ENCODE measurements at places on chromosomes 7 and 10.

DNA sequence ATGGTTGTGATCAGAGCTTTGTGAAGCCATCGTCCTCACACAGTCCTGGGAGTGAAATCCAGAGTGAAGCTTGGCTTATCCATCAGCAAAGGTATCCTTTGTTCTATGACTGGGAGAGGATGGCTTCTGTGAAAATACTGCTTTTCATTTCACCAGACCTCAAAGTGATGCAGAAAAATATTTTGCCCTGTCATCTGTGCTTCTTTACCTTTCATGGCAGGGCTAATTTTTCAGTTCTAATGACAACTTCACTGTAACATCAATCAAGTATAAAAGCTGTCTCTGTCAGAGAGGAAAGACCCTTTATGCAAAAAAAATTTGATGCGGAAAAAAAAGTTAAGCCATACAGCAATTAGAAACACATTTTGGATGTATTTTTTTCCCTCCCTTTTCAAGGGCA, 468.1 kb upstream of the ADARB2 start:
- DNase-seq, result no peak

- no peak for DNase-seq
These were observed 31.4 kb downstream of the LRMDA start for GRCh38 chr10:75462865-75463264.

DNA sequence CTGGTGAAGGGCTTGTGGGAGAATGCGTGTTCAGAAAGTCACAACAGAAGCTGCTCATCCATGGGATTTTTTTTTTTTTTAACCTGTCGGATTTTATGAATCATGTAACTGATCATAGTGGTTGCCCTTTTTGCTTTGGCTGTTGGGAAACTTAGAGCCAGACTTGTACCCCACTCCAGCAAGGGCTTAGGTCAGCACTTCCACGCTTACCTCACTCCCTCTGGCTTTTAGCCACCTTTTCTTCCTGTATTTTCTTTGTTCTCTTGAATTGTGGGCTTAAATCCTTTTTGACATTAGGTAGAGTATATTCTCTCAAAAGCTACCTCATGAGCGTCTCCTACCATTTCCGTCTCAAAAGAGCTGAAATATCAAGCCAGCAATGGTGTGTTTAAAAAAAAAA, 113.6 kb upstream of the BTBD16 start:
- no peak for DNase-seq

- DNase-seq, result no peak
These were observed 282.4 kb downstream of the HPSE2 start for GRCh38 chr10:98953251-98953650.

GRCh38 chr7:48759431-48760080, 164.8 kb upstream of the CDC14C start:
- DNase-seq, result no peak

DNA sequence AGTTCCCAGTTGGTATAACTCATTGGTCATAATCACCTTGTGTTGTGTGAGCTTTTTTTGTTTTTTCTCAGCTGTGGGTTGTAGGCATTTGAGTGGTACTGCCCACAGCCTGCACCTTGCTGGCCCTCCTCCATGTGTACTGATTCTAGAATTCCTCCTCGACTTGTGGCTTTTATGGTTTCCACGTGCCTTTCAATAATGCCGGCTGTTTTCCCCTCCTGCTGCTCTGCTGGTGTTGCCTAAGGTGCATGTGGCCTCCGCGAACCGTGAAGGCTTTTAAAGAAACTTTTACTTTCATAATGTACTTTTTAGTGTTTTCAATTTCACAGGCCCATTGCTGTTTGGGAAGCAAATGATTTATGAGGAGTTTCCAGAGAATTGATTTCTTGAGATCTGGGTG, 518.0 kb downstream of the REEP3 start:
- DNase-seq, result no peak

DNA sequence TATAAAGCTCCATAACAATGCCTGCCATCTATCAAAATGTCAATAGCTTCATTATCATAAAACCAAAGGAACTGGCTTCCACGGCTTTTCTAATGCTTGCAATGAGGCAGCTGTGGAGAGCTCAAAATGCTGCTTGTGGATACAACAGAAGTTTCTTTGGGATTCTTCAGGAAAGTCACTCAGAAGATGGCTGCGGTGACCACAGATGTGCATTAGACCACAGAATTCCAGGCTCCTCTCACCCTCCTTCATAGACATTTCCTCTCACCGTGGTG, 77.2 kb downstream of the CDCA7L start:
- DNase-seq, result no peak

GRCh38 chr7:34083440-34083839, 178.1 kb downstream of the BMPER start:
- DNase-seq, result no peak

DNA sequence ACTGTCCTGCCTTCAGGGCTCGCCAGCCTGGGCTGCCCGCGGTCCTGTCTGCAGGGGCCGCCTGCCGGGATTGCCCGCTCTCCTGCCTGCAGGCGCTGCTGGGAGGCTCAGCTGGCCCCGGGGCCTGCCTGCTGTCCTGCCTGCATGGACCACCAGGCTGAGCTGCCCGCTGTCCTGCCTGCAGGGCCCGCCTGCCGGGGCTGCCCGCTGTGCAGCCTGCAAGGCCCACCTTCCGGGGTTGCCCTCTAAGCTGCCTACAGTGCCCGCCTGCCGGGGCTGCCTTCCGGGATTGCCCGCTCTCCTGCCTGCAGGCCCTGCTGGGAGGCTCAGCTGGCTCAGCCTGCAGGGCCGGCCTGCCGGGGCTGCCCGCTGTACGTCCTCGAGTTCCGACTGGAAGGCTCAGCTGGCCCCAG, 164.4 kb downstream of the GLRX3 start:
- DNase-seq, result no peak

DNA sequence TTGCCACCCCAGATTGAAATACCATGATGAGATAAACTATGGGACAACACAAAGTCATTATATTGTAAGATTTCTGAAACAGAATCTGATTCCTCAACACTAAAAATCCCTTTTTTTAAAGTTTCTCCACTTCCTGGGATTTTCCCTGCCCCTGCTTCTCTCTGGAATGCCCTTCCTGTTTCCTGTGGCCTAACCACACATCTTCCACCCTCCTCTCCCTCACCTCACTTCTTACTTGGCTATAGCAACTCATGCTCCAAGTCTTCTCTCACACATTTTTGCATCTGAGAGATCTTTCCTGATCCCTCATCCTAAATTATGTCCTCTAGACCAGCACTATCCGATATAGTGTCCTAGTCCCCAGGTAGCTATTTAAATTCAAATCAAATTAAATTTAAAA, 4.1 kb upstream of the RELN start:
- DNase-seq, result no peak

- no peak for DNase-seq
These were observed 3.3 kb downstream of the LBX1 start for GRCh38 chr10:101225846-101226421.

- no peak for DNase-seq
These were observed 644 bp downstream of the UMAD1 start for GRCh38 chr7:7641129-7641663.

GRCh38 chr7:81525841-81526240, 244.0 kb downstream of the HGF start:
- DNase-seq, result no peak

DNA sequence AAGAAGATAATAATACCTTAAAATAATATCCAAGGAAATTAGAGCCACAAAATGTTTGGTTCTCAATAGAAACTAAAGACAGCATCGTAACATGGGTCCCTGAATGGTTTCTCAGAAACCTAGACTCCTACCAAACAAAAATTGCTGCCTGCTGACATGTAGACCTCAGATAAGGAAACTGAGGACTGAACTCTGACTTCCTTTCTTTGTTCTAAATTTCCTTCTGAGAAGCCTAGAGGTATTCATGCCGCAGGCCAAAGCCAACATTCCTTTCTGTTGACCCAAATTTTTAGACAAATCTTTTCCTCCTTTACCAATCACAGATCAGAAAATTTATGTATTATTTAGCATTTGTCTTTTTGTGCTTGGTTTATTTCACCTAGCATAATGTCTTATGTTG, 816.7 kb upstream of the PHF14 start:
- no peak for DNase-seq

DNA sequence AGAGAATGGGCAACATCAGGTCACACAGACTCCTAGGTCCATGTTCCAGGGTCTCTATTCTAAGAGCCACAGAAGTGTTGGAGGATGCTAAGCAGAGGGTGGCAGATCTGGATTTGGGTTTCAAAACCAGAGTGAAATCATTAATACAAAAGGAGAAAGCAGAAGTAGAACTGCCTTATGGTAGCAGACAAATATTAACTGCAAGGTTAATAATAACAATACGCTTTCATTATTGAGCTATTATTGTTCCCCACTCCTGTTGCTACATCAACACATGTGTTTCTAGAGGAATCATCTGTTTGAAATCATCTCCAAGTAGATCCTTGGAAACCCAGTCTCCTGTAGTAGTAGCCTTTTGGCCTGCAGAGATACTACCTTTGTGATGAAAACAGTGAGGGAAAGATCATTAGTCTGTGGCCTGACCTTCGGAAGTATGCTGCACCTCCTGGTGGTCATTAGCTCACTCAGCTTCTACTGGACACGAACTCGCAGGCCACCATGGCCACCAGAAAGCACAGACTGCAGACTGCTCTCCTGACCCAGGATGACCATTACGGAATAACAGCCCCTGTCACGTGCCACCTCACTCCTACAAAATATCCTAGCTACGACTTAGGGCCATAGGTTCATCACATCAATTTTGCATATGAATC, 84.6 kb downstream of the XPNPEP1 start:
- no peak for DNase-seq

DNA sequence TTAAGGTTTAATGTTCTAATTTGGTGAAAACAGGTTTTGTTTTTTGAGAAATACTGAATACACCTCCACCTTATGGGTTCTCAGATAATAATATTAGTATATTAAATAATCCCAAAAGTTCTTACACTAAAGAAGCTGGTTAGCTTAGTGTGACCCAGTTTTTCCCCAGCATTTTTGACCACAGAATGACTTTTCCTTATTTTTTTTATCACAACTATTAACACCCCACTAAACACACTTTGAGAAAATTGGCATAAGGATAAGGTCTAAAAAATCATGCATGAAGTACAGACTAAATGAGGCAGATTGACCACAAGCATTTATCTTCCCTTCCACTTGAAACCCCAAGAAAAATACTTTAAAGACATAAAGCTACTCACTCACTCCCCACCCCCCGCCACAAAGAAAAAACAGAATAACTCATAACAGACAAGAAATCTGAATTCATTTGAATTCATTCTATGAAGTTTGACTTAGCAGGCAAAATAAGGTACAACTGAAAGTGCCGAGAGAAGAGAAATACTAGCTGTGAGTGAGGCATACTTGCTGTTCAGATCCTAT, 49.7 kb upstream of the WNT16 start:
- DNase-seq, result no peak

DNA sequence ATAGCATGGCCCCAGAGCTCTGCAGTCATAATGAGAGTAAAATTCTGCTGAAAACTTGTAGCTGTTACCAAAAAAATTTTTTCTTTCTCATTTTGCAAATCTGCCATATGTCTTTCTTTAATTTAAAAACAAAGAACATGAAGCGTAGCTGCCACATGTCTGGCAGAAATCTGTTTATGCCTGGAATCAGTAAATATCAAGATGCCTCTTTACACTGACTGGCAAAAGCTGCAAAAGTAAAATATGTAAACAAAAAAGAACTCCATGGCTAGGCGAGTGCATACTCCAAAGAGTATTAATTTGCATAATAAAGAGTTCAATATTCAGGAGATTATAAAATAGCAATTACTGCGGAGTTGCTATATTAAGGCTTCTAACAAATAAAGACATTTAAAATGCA, 130.9 kb upstream of the SP8 start:
- DNase-seq, result no peak

- DNase-seq, result no peak
These were observed 176.4 kb upstream of the ANK3 start for GRCh38 chr10:60566096-60566495.

DNA sequence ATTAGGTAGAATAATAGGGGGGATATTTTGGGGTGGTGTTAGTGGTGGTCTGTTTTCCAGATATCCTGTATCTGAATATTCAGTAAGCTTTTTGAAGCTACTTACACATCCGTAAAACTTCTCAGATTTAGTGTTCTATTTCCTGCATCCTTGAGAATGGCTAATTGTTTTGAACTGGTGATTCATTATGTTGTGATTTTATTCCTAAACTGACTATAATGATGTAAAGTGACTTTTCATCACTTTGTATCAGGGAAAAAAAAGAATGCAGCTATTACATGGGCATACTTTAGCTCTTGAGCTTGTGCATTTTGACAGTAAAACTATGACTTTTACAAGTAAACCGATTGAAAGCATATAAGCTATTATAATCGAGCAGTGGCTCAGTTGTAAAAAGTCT, 18.2 kb downstream of the WAC start:
- no peak for DNase-seq

DNA sequence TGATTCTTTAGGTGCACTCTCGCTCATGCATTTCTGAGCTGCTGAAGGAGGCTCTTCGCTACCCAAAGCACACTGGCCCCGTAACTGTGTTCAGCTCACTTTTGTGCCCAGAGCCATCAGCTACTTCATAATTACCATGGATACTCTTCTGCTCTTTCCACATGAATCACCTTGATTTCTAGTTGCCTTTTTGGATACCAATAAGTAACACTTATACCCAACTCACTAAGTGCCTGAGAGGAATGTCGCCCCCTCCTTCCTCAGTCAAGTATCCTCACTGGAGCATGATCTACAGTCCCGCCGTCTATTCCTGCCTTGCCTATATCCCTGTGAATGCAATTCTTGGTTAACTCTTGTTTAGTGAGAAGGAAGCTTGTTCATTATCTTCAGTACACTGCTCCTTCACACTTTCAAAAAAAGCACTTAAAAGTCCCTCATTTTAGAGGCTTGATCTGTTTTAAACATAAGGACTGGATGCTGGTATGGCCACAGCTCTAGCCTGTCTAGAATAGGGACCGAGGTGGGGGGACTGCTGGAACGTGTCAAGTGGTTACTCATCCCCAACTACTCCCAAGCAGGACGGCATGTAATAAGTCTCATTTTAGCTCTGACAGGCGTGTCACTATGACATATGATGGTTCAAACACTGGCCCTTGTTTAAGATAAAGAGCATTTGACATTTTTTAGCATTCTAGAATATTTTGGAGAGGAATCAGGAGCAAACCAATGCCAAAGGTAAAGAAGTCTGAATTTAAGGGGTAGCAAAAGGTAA, 23.7 kb downstream of the SVIL start:
- no peak for DNase-seq
